ENCODE measurements at places on chromosomes 7 and 10.

DNA sequence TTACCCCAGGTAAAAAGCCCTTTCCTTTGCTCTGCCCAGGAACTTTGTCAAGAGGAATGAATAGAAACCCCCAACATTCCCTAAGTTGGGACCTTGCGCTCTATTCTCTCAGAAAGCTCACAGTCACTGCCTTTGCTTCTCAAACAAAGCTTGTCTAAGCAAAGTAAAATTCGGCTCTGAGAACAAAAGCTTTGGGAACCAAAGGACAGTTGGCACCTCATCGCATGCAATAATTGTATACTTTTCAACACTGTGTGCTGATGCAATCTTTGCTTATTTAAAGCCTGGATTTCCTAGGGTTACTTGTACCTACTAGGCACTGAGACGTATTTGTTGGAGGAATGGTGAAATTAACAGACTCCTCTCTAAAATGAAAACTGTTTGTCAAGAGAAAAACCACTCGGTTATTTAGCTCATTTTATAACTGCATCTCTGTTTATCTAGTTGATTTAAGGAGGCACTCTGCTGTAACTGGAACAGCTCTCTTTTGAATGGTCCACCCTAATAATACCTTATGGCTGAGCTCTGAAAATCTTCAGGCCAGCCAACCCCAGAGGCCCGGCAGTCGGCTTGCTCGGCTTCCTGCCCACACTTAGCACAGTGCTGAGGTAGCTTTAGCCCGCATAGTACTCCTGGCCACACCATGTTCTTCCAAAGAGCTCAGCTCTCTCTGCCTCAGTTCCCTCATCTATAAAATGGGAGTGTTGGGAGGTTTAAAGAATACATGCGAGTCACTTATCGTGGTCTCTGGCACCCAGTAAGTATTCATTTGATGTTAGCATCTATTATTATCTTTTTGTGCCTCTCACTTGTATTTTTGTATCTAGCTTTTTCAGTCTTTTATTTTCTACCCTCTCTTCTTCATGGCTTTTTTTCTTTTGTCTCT, 80.2 kb upstream of the PRR15 start:
- no peak for DNase-seq

- no peak for DNase-seq
Measured at GRCh38 chr10:98267069-98267893, 713 bp downstream of the LOXL4 start.

GRCh38 chr7:103810112-103810744, 179.2 kb downstream of the RELN start:
- no peak for DNase-seq

DNA sequence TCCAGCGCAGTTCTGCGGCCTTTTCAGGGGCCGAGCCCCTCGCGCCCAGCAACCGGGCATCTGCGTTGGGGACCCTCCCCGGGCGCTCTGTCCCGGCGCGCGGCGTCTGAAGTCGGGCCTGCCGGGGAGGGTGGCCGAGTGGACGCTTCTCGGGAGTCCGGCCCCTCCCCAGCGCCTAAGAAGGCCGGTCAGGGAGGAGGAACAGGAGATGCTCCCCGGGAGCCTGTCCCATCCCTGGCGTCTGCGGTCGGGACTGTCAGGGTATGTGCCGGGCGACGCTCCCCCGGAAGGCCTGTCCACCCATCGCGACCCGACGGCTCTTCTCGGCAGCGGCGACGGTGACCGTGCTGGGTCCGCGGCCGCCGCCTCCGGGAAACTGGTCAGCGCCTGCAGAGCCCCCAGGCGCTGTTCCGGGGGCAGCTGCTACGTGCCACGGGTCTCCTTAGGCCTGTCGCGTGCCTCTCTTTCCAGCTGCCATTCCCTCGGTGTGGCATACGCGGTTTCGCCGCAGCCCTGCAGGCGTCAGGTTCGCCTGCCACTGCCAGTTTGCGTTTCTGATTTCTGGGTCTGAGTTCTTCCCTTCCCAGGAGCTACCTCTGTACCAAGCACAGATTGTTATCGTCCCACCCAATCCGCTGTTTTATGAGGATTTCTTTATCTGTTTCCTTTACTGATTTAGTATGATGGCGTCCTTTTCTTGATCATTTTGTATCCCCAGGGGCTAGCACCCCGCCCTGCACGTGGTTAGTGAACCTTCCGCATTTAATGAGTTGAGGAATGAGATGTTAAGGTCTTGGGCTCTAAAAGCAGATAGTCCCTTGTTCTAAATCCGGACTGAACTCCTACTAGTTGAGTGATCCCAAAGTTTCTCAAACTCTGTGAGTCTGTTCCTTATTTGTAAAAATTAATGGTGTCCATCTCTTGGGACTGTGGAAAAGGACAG, 782 bp downstream of the IFIT5 start:
- DNase-seq, result peak; percentile 61
